ENCODE measurements at places on chromosomes 4 and X.

GRCh38 chr4:37453999-37454800 lies 209.7 kb downstream of the NWD2 start:
- DNase-seq: no peak

- DNase-seq: no peak
Measured at GRCh38 chr4:158814636-158815330, 46.0 kb downstream of the FNIP2 start.

DNA sequence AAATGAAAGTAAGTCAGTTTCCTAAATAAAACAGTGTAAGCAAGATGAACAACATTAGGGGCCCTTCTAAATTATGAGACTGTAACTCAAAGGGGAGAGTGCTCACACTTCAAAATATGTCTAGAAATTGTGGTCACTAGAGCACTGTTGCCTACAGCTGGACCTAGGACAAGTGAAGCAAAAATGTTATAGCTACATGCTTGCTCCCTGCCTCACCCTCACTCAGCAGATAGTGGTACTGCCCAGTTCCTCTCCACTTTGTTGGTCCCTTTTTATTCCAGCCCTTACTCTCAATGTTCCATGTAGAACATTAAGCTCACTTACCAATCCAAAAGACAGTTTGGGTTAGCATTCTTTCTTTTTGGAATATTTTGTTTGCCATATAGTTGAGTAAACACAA lies 147.3 kb downstream of the GRIA3 start:
- no peak for DNase-seq

DNA sequence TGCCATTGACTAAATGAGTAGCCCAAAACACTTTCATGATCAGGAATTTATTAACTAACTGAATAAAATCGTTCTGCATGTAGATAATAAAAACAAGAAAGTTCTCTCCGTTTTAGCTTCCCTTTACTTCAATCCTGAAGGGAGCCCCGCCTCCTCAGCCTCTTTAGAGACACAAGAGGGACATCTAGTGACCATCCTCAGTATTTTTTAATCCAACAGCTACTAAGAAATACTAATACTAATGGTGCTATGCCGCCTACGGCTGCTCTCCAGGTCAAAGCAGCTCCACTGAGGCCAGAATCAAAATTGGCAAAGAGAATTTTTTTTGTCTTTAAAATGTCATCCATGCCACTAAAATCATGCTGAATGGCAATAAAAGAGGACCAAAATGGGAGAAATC lies 3.2 kb upstream of the PCDH19 start:
- no peak for DNase-seq

GRCh38 chr4:57287687-57288604 lies 177.8 kb upstream of the IGFBP7 start:
- DNase-seq: no peak

DNA sequence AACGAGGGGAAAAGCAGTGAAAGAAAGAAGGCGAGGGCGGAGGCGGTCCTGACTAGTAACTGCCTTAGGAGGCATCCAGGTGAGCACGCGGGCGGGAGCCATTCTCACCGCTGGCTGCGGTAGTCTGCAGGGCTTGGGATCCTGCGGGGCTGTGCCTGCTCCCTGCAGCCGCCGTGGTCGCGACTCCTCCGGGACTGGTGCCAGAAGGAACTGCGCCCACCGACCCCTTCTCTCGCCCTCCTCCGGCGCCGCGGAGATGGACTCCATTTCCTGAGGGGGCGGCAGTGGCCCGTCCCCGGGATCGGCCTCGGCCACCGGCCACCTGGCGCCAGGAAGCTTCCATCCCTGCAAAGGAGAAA lies 543 bp downstream of the NFXL1 start:
- DNase-seq: no peak

- no peak for DNase-seq
Measured at GRCh38 chr4:1192091-1192492, 19.7 kb upstream of the SPON2 start.

- no peak for DNase-seq
Measured at GRCh38 chrX:68121371-68121770, 311.9 kb downstream of the OPHN1 start.

DNA sequence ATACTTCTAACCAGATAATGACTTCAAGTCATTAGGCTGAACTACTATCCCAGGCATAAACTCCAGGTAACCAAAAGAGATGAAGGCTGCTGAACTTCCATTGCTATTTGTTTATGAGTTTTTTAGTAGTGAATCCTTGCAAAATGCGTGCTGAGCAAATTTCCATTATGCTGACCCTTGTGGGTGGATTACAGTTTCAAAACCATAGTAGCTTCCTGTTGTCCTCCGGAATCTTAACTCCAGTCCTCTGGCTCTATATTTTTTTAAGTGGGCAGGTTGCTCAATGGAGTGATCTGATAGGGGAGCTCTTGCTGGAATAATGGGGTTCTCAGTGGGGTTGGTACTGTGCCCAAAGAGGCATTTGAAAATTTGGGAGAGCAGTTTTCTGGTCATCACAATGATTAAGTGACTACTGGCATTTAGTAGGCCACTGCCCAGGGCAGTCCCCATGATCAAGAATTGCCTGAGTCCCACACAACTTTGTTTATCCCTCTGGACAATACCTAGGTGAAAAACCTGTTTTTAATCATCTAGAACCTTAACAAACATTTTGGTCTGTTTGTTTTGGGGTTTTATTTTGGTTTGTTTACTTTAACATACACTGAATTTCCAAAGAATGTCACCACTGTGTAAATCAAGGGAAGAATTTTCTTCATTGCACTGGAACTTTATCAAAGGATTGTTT lies 302.3 kb upstream of the GATB start:
- no peak for DNase-seq

DNA sequence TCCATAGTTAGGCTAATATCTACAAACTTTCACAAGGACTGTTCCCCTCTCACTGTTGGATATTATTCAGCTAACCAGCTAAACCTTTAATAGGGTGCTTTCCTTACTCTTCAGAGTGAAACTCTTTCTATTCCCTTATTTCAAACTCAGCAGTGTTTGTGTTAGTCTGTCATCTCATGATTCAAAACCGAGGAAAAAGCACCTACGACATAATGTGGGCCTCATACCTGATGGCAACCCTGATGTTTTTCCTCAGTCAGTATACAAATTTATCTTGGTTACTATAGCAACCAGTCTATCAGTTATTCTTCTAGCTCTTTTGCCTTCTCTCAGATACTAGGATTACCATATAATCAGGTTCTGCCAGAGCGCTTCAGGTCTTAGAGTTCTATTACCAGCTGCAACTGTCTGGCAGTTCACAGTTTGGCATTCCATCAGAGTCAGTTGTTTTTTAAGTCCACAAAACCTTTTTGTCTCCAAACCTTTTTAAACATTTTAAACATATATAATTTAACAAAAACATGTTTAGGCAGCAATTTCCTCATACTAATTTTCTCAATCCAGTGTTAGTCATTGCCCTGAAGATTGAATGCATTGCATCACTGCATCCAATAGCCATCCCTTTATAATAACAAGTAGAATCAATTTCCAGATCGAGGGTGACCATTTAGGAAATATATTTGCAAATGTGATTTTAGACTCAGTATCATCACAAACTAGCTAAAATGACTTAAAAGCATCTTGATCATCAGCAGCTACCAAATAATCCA lies 7.4 kb downstream of the WDR44 start:
- no peak for DNase-seq

DNA sequence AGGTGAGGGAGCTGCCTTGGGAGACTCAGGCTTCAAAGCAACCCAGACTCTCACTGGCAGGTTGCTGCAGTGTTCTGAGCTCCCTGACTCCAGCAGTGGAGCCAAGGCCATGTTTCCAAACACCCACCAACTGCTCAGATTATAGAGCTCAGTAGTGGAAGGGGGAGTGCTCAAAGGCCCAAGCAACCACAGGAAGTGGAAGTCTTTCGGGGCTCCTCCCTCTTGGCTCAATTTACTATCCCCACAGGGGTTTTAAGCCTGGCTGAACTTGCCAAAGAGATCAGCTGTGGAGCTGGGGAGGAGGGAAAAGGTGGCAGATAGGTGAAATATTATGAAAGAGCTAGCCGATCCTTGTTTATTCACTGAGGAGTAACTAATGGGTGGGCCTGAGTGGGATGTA lies 82.5 kb downstream of the HPRT1 start:
- no peak for DNase-seq

DNA sequence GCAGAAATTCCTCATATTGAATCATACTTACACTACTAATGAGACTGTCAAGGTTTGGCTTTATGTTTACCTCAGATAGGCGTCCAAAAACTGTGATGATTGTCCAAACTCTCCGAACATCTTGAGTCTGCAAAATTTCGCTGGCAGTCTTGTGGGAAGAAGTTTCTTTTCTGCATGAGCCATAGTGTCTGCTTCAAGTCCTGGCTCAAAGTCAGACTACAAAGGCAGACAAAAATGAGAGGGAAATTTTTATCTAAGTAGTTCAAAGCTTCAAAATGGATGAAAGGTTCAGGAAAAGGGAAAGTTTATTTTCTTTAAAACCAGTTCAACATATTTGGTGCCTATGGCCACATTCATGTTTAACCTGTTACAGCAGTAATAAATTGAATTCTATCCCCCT lies 40.7 kb downstream of the PALLD start:
- no peak for DNase-seq

- no peak for DNase-seq
Measured at GRCh38 chrX:72308209-72308565, 2.5 kb upstream of the CITED1 start.

DNA sequence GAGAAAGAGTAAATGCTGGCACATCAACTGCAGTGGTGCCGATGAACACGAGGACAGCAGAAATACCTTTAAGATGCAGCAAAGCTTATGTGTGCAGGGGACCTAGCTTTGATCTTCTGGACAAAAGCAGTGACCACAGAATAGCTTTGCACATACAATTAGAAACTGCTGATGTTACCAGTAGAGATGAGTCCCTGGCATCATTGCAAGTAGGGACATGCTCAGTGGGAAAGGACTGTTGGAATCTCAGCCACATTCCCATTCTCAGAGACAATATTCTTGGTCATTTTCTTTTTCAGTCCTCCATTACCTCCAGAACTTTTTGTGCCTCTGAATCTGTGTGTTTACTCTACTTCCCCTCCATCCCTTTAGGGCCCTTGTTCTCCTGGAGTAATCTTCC lies 16.9 kb upstream of the PDLIM3 start:
- DNase-seq: no peak

GRCh38 chr4:112296949-112297880 lies at the start of gene ALPK1:
ALPK1 (plus strand) TSS chr4:112297369.
- no peak for DNase-seq

DNA sequence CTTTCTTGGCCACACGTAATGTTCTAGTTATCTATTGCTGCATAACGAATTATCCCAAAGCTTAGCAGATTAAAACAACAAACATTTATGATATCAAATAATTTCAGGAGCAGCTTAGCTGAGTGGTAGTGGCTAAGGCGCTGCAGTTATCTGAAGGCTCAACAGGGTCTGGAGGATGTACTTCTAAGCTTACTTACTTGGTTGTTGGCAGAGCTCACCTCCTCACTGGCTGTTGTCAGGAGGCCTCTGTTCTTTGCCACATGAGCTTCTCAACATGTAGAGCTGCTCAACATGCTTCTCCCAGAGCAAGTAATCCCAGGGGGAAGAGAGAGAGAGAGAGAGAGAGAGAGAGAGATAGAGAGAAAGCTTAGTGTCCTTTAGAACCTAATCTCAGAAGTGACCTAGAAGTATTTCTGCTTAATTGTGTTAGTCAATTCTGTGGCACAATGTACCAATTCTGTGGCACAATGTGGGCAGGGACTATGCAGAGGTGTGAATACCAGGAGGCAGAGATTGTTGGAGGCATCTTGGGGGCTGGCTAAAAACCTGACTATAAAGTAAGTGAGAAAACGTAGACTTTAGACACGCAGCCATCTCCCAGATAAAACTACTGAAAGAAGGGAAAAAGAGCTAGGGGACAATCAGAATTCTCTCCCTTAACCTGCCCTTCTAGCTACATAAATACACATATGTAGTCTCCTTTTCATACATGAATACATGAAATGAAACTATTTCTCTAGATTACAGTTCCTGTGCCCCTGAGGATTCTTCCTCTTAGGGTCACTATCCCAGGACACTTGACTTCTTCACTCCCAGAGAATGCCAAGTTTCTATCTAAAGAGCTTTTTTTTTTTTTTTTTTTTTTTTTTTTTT lies 40.2 kb downstream of the HOPX start:
- no peak for DNase-seq

DNA sequence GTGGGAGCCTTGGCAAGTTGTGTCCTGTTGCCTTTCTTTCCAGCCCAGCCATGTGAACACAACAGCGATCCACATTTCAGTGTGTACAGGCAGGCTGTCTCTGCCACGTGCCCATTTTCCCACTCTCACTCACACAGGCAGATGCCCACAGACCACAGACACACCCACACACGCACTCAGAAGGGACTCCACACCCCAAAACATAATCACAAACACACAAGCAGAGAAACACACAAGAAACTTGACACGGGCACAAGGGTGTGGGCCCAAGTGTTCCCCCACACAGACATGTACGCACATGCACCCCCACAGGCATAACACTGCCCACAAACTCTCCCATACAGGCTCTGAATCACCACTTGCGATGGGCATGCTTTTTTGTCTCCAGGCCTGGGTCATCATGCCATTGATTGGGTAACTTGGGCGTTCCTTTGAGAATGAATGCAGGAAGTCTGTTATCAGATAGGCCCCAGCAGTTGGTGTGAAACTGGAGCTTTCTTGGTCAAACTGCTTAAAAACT lies 84.3 kb downstream of the NBDY start:
- no peak for DNase-seq

GRCh38 chr4:151045907-151046306 lies 30.8 kb upstream of the LRBA start:
- no peak for DNase-seq

GRCh38 chr4:109576462-109576861 lies 16.4 kb downstream of the MCUB start:
- no peak for DNase-seq

- no peak for DNase-seq
Measured at GRCh38 chrX:24877854-24878650, 137.7 kb downstream of the ARX start.

DNA sequence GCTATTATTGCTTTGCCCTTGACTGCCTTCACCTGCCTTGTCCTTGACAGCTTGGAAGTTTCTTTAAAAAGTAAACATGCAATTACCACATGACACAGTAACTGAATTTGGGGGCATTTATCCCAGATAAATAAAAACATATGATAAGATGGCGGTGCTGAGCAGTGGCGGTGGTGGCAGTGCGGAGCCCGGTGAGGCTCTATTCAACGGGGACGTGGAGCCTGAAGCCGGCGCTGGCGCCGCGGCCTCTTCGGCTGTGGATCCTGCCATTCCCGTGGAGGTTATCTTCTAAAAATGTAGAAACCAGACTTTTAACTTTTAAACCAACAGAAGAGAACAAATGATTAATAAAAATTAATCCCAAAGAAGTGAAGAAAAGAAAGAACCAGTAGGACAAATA lies 59.7 kb upstream of the ZDHHC15 start:
- no peak for DNase-seq

GRCh38 chrX:153779891-153780677 lies 757 bp upstream of the SRPK3 start:
- DNase-seq: no peak

DNA sequence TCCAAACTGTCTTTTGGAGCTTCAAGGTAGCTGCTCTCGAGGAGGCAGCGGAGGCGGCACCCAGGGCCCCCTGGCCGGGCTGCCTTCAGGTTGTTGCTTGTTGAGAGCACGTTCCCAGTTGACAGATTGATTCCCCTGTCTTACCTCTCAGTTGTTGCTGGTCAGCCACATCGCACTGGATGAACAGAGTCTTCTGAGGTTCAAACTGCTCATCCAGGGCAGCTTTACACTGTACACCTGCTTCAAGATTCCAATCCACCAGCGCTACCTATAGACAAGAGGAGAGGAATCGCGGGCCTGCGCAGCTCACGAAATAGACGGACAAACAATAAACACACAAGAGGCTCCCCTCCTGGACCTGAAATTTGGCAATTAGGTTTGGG lies 497 bp downstream of the HPGD start:
- DNase-seq: no peak

GRCh38 chrX:41958861-41959260 lies 35.5 kb upstream of the CASK start:
- no peak for DNase-seq
